Esophagus muscularis mucosa (tissue), 4 donors: ENCODE measurements at places on chromosomes 2 and 18. TPM values are rescaled to one million over a fixed set of nuclear protein-coding genes. Genes with fewer than 3 reads are reported as not detected.

DNA sequence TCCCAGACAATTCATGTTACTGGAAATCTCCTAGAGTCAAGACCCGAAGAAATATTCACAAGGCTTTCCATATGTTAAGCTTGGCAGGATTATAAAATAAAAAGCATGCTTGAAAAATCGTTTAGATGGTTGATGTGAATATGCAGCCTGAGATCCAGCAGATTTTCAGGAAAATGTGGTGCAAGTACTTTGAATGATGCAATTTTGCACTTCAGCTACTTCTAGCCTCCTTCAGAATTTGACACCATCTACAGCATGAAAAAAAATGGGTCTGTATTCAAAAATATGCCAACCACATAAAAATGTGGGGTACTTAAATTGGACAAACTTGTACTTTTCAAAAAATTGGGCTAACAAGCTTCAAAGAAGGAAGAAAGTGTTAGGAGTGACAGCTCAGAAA lies 340.6 kb upstream of the DCC start:
- no peaks in the 10 kb centered on the region for H3K4me1 ChIP-seq
- DNase-seq = no peak
- no peak overlapping the region for H3K4me3 ChIP-seq

DNA sequence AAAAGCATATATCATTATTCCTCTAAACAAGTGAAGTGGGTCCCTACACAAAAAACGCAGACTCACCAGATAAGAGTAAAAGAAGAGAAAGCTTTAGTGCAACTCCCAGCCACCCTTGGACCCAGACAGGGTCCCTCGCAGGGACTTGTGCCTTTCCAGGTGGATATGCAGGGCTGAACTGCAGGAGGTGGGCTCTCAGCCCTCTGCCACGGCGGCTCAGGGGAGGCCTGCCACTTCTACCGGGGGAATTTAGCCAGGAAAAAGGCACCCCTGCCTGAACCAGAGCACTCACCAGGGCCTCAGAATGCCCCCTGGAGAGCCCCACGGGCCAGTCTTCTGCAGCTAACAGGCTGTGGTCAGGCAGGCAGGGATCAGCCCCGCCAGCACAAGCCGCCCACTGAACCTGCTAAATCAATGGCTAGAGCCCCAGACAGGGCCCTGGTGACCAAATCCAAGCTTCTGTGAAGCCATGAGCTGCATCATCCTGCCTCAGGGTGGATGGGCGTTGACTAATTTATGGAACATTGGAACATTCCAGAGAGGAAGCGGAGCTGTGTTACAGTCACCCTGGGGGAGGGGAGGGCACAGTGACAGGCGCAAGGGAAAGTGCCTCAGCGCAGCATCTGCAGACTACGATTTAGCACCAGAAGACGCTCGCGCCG lies 209.3 kb downstream of the EIPR1 start:
- H3K27ac ChIP-seq = no peak overlapping the region
- H3K4me1 ChIP-seq = no peaks in the 10 kb centered on the region
- no peak for DNase-seq
- no peaks in the 10 kb centered on the region for H3K27me3 ChIP-seq

DNA sequence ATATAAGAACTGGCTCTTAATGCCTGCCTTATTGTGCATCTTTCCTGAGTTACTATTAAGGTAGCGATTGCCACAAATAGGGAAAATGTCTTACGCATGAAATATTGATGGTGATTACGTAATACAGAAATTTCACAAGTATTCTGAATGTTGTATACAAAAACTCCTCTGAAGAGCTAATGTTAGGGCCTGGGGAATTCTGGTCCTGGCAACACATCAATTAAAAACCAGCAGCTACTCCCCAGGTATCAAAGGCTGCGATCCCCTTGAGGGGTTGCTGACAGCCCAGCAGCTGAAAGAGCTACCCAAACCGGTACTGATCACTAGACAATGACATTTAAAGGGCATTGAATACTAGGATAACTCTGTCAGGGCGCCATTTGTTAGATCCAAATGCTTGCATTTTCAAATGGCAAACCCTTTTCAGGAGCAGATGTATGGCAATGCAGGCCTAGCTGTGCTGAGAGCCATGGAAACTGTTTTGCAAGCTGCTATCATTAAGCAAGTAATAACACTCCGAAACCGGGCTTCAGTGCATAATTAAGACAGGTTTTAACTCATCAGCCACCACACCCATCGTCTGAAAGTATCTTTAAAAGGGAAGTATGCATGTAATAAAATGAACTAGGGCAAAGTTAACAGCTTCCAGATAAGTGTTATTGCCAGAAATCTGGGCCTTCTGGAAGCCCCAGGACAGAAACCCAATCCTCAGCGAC lies 78.4 kb downstream of the CLHC1 start:
- peak overlapping the region; percentile 78 for H3K27ac ChIP-seq
- peaks cover 76% of the 10 kb centered on the region for H3K4me1 ChIP-seq
- no peak overlapping the region for H3K4me3 ChIP-seq

DNA sequence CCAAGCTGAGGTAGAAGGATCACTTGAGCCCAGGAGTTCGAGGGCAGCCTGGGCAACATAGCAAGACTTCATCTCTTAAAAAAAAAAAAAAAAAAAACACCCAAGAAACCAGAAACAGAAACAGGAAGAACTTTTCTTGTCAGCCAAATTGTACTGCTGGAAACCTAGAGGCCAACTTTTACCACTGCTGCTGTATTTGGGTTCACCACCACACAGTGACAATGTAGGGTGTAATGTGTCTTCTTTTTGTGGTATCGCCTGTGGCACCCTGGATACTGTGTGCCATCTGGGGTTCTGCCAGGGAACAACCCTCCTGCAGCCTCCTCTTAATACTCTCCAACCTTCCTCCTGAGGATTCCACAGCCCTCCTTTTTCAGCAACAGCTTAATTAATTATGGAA lies 72.6 kb downstream of the STK39 start:
- H3K36me3 ChIP-seq = no peaks in the 10 kb centered on the region
- H3K27me3 ChIP-seq = no peaks in the 10 kb centered on the region
- H3K4me1 ChIP-seq = peaks cover 36% of the 10 kb centered on the region
- DNase-seq = no peak
- H3K27ac ChIP-seq = no peak overlapping the region
- no peak overlapping the region for H3K4me3 ChIP-seq

DNA sequence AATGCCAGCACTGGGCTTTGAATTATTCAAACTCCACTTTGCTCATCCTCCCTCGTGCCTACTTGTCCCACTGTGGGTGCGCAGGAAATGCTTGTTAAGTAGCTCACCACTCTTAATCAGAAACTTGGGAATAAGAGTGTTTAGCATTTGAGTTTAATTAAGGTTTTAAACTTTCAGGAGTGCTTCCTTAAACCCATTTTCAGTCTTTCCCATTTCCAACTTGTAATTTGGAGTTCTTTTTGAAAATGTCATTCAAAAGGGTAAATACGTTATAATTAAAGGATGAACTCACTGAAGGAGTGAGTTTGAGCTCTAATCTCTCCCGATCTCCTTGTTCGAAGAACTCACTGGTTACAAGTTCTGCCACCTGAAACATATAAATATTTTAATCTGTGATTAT lies 276.6 kb downstream of the AGPS start:
- H3K4me3 ChIP-seq = no peak overlapping the region
- H3K36me3 ChIP-seq = no peaks in the 10 kb centered on the region
- no peak for DNase-seq
- no peaks in the 10 kb centered on the region for H3K27me3 ChIP-seq

- no peaks in the 10 kb centered on the region for H3K36me3 ChIP-seq
- H3K27ac ChIP-seq = no peak overlapping the region
- peaks cover 6% of the 10 kb centered on the region for H3K4me1 ChIP-seq
- no peaks in the 10 kb centered on the region for H3K27me3 ChIP-seq
Measured at GRCh38 chr2:71691747-71692441, 238.5 kb downstream of the DYSF start.

DNA sequence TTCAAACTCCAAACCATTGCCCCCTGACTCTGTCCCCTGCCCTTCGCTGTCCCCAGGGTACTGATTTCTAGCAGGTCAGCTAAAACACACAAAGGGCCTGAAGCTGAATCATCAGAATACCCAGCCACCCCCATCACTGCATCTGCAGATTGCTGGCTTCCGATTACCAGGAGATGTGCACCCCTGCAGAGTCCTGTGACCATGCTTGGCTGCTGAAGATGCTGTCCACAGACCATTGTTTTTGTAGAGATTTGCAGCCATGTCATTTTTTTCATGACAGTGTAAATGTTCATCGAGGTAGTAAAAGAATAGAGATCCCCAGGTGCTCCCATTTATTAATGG lies 463.3 kb downstream of the STK39 start:
- no peak overlapping the region for H3K4me3 ChIP-seq
- H3K27ac ChIP-seq = no peak overlapping the region
- no peaks in the 10 kb centered on the region for H3K4me1 ChIP-seq

The CABYR gene
- 1.3 TPM for total RNA-seq

The RFTN2 gene
- total RNA-seq = 5.8 TPM

The ALK gene
- total RNA-seq = 0.83 TPM

The EMILIN2 gene
- total RNA-seq = 24.2 TPM
